Stimulated activated CD4-positive, alpha-beta T cell treated with anti-CD3 and anti-CD28 coated beads, TNF-alpha, amount 100 ng/mL, for 24 hours (primary cell): ENCODE measurements at places on chromosomes 6 and 20.

DNA sequence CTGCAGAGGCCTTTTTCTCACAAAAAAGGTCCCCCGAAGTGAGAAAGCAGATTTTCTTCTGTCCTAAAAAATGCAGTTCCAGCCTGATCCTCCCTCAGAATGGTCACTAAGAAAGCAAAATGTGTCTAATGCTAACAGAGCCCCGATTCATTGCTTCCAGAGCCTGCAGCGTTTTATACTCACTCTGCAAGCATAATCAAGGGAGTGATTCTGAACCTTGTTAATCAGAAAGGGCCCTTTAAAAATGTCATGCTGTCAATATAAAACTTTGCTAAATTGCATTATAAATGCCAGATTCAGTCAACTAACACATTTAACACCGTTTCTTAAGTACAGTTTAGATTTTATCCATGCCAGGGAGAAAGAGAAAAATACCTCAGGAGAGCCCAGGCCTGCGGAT lies 202.8 kb downstream of the CD83 start:
- no peak for DNase-seq

GRCh38 chr6:109008537-109009235 lies 86.0 kb downstream of the SESN1 start:
- peak; percentile 0 for DNase-seq

DNA sequence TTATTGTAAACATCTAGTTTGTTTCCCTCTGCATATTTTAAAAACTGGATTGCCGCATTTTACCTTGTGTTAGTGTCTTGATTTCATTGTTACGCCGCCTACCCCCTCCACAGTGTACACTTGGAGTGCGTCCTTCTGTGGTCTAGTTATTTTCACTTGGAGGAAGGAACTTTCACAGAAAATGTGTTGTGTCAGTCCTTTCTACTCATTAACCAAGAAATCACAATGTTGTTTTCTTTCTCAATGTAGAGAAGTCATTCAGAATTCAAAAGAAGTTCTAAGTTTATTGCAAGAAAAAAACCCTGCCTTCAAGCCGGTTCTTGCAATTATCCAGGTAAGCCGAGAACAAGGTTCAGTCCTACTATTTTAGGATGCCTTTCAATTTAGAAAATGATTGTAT lies 10.3 kb downstream of the MTHFD1L start:
- DNase-seq, result no peak

- DNase-seq, result no peak
Measured at GRCh38 chr20:3865887-3866407, 19.3 kb downstream of the MAVS start.

GRCh38 chr20:42857446-42857845 lies 332.3 kb downstream of the PTPRT start:
- DNase-seq, result no peak

GRCh38 chr6:142746524-142746923 lies 198.5 kb downstream of the HIVEP2 start:
- no peak for DNase-seq

GRCh38 chr20:56323656-56324055 lies 35.1 kb upstream of the FAM210B start:
- no peak for DNase-seq

- no peak for DNase-seq
Measured at GRCh38 chr6:108946695-108947094, 98.5 kb downstream of the ARMC2 start.

GRCh38 chr20:48597521-48598302 lies 230.1 kb downstream of the PREX1 start:
- DNase-seq, result no peak

- no peak for DNase-seq
Measured at GRCh38 chr6:156877126-156877863, 100.1 kb downstream of the ARID1B start.

DNA sequence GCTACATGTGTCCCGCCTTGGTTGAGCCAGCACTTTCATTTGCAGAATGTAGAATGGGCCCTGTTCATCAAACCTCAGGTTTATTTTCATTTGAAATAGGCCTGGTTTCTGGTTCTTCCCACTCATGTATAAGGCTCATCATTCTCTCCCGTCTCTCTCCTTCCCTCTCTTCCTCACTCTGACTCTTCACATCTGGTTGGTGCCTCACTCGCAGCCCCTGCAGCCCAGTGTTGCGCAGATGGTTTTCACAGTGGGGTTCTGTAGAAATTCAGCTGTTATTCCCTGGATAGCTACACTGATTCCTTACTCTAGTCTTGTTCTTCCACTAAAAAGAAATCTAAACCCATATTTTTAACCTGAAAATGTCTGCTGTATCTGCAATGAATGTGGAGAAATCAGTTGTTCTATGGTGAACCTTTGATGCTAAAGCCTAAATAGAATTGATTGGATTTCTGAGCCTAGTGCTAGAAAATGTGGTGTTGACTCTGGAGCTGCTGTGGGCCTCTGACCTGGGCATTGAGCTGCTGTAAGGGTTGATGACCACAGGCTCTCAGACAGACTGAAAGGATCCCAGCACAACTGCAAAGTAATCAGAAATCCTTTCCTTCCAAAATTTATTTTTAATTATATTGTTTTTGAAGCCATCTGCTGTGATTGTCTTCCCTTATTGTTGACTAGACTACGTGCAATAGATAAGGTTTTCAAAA lies 150.3 kb downstream of the TMEM242 start:
- DNase-seq, result no peak

DNA sequence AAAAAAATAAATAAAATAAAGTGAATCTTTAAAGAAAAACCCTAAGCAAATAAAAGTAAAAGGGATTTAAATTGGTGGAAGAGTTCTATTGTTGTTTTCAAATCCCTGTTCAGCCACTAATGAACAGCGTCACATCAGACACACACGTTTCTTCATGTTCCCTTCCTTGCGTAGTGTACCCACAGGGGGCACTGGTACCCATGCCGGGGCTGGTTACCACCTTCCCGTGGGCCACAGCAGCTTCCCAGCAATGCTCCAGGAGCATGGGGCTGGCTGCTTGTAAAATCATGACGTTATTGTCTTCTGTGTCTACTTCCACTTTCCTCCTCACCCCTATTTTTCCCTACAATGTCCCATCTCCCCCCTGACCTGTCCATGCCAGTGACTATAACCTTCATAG lies 988.7 kb downstream of the KIF16B start:
- no peak for DNase-seq

DNA sequence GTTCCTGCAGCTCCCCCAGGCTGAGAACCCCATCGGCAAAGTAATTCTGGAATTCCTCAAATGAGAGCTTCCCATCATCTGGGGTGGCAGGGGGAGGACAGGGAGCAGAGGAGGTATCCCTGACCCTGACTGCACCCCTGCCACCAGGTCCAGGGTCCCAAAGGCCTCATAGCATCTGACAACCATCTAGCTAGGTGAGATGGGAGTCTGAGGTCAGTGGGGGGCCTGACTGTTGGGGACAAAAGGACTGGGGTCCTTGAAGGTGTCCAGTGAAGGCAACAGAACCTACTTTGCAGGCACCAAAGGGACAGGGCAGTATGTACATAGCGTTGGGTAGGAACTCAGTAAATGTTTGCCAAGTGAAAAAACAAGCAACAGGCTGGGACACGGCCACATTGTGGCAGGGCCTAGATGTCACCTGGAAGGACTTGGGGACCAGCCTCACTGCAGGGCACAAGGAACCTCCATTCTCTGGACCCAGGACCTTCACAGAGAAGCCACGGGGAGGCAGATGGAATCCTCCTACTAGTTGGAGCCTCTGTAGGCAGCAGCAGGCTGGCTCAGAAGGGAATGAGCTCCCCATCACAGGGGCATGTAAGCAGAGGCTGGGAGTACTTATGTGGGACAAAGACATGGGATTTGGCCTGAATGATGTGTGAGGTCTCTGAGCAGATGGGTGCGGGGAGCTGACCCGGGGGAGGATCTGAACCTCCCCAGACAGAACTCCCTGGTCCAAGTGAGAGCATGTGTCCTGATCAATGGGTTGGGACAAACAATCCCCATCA lies 3.3 kb downstream of the NECAB3 start:
- no peak for DNase-seq

DNA sequence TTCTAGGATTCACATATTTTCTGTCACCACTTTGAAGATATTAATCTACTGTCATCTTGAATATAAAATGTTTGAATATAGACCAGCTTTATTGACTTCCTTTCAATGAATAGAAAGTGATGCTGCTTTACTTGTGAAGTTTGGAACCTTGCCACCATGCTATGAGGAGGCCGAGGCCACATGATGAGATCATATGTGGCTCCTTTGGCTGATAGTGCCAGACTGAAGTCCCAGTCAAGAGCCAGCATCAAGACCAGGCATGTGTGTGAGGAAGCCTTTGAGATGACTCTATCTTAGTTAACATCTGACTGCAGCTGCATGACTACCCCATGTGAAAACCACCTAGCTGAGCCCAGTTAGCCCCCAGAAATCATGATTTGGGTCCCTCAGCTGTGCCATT lies 169.5 kb downstream of the OTOR start:
- no peak for DNase-seq
